ENCODE measurements at places on chromosomes 13 and 19.
A peak's percentile ranks its signal among the peaks of the same experiment; 100 is the strongest.

DNA sequence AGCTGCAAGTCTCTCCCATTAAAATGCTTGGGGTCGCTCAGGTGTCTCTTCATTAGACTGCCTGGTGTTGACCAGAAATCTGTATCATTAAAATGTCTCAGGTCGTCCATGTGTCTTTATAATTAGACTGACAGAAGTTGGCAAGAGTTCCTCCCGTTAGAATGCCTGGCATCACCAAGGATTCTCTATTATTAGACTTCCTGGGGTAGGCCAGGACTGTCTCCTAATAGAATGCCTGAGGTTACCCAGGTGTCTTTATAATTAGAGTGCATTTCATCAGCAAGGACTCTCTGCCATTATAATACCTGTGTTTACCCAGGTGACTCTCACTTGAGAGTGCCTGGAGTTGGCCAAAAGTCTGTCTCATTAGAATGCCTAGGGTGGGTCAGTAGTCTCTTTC is 1537.2 kb downstream of the UQCRFS1 start:
- DNase-seq, result no peak

DNA sequence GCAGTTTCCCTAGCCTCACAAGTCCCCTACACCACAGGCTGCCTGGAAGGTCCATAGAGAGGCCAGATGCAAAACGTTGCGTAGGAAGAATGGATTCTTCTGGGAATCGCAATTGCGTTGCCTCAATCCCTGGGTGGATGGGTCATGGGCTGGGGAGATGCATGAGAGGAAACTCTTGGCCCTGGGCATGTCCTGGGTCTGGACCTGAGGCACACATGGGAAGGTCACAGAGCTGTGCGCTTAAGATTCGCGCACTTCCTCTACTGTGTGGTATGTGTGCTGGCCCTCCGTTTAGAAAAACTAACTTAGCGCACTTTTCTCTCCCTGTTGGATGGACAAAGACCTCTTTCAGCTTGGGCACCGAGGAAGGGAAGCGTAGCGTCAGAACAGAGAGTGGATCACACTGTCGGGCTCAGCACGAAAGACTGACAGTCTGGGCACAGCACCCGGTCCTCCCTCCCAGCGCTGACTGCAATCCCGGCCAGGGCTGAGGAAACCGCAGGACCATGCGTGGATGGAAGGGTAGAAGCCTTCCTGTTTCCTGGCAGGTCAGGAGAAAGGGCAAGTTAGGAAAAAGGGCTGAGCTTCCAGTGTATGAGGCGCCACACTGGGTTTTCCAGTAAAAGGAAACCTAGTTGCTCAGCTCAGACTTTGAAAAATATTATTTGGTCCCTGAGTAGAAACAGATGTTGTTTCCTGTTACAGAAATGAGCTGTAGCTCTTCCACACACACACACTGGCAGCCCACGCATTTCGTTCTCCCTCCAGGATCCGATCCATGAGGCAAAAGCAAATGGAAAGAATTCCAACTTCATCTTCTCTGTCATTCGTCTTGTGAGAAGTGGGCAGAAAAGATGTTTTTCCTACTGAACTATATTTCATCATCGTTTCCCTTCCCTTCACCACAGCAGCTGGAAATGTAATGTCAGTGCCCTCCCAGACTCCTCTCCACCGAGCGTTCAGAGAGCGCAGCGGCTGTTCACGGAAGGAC is 86.0 kb downstream of the ING1 start:
- DNase-seq, result no peak

GRCh38 chr19:29724102-29724641 is 9.1 kb upstream of the C19orf12 start:
- no peak for DNase-seq

- DNase-seq, result peak; percentile 47
Measured at GRCh38 chr19:53868091-53868891, 608 bp downstream of the MYADM start.

DNA sequence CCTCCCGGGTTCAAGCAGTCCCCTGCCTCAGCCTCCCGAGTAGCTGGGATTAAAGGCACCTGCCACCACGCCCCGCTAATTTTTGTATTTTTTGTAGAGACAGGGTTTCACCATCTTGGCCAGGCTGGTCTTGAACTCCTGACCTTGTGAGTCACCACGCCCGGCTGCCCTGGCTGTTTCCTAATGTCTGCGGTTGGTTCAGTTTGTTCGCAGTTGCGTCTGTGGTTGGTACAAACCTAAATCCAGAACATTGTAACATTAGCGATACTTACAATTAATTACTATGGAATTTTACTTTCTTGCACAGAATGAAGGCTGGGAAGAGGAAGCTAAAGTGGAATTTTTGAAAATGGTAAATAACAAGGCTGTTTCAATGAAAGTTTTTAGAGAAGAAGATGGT is 38.1 kb downstream of the RNF17 start:
- DNase-seq, result no peak

DNA sequence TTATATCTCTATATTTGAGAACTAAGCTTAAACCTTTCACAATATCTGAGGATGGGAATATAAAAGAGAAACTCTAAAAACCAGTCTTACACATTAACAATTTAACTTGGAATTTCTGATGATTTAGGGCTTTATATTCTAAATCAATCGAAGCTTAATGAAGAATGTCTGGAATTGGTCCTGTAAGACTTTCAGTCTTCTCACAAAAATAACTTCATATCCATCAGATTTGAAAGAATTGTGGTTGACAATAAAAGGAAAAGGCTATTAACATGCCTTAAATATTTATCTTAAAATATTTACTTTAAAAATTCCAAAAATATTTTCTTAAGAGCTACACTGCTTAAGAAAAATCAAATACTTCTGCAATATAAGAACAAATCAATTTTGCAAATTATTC is 27.3 kb downstream of the MYCBP2 start:
- DNase-seq, result no peak

DNA sequence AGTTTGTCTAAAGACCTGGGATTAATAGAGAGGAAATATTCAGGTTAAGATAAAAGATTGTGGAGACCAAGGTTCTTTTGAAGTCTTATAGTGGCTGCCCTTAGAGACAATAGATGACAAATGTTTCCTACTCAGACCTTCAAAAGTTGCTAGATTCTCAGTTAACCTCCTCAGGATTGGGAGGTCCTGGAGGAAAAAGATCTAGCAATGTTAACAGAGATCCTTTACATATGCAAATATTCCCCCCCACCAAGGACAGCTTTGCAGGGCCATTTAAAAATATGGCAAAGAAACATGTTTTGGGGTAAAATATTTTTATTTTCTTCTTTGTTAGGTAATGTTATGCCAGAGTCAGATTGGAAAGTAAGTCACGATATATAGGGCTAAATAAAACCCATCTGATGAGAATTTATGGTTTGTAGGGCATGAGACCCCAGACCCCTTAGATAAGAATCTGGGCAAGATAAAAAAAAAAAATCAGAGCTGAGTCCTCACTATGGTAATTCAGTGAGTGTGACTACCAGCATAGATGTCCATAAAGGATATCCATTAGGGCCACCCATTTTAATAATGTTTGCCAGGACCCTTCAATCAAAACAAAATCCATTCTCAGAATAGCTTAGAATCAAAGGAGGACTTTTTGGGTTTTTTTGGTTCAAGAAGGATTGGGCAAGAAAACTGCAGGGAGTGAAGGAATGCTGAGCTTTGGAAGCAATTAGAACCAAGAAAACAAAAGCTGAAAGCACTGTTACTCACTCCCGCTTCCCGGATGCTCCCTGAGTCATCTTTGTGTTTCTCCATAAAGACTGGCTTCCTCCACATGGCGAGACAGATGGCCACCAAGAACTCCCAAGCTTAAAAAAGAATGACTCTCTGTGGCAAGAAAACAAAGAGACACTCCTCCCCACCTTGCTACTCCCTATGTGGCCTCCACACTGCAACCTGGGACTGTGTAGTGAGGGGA is 28.2 kb downstream of the VSTM1 start:
- no peak for DNase-seq
